ENCODE measurements at places on chromosomes 16 and 17. TPM values are rescaled to one million over a fixed set of nuclear protein-coding genes. Genes with fewer than 3 reads are reported as not detected.

DNA sequence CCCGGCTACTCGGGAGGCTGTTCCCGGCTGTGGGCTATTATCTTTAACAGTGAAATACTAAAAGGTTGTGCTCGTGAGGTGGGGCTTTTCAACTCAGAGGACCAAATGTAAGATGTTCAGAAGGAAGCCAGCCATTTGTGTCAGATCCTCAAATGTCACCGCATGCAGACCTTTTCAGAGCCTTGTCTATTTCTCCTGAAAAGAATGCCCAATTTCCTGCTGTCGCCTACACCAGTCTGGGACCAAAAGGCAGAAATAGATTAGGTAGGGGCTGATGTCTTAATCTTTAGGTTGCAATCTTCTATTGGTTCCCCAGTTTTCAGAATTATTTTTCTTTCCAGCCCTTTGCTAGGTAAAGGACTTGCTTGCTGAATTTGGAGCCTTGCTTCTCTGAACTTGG lies 8.9 kb upstream of the USP31 start:
- no peak overlapping the region for H3K4me3 ChIP-seq
- no peak overlapping the region for H3K27ac ChIP-seq
- DNase-seq, result no peak
- H3K4me1 ChIP-seq, result no peaks in the 10 kb centered on the region

DNA sequence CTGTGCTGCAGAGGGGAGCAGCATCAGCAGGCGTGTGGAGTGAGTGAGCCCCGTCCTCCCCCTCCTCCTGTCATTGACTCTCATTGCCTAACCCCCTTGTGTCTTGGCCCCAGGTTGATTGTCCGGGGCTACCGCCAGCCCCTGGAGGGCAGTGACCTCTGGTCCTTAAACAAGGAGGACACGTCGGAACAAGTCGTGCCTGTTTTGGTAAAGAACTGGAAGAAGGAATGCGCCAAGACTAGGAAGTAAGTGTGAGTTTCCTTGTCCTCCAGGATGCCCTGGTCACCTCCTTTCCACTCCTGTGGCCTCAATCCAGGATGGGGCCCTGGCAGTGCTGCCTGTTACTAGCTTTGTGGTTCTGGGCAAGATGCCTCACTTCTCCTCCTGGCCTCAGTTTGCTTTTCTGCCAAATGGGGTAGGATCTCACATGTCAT lies 87.0 kb downstream of the ABCC1 start:
- no peak overlapping the region for H3K27ac ChIP-seq
- peaks cover 47% of the 10 kb centered on the region for H3K36me3 ChIP-seq
- H3K4me1 ChIP-seq, result no peaks in the 10 kb centered on the region
- DNase-seq, result no peak
- H3K4me3 ChIP-seq, result no peak overlapping the region

DNA sequence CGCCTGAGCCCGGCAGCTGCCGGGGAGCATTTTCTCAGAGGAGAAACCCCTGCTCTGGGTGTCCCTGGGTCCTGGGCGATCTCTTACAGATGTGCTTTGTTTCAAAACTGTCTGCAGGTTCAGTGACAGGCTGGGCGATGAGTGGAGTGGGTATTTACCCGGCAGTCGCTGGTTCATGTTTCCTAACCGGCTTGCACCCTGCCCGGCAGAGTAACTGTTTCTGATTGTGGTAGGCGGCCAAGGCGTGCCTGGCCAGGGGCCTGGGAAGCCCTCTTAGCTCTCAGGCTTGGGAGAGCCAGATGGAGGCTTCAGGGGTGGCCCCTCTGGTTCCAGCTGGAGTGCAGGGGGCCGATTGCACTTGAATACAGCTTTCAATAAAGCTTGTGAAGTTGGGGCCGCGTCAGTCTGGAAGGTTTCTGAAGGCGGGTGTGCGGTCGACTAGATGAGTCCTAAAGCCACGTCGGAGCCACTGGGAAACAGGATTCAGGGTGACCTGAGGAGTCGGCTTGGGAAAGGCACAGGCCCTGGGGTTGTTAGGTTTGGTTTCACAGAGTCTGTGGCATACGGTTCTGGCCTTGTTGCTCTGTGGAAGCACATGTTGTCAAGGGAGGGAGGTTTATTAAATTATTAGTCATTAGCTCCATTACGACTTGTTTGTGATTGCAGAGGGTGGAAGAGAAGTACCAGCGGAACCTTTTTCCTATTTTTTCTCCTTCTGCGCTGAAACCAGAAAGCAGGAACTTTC lies 1.4 kb downstream of the BAIAP2 start:
- H3K27me3 ChIP-seq, result no peaks in the 10 kb centered on the region
- H3K4me3 ChIP-seq, result peak overlapping the region; percentile 71
- H3K27ac ChIP-seq, result no peak overlapping the region
- peaks cover 65% of the 10 kb centered on the region for H3K4me1 ChIP-seq
- no peaks in the 10 kb centered on the region for H3K36me3 ChIP-seq

DNA sequence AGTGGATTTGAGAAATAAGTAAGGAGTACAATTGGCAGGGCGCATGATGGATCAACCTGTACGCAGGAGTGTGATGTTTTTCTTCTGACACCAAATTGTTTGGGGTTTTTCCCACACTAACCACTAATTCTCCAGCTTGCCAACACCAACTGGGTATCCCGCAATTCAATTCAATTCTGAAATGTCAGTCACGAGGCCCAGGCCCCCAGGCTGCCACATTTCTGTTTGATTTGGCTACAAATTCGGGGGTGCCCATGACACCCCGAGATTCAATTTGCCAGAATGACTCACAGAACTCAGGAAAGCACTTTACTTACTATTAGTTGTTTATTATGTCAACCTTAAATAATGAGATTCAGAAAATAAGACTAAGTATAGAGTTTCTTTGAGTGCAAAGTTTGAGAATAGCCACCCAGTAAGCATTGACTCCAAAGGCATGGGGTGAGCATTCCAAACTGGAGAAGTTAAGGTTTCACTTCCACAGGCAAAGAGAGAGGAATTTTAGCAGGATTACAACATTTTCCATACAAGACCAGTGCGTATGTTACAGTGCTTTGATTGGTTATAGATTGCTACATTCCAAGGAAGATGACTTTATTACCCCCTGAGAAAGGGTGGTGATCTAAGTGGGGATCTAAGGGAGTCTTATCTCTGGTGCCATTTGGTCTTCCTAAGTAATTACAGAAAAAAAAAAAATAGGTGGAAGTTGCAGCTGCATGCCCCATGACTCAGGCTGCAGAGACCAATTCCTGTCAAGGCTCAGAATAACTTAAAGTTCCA lies 11.5 kb downstream of the SLC46A1 start:
- no peak for DNase-seq
- peaks cover 41% of the 10 kb centered on the region for H3K36me3 ChIP-seq
- H3K27ac ChIP-seq, result no peak overlapping the region
- no peaks in the 10 kb centered on the region for H3K27me3 ChIP-seq

DNA sequence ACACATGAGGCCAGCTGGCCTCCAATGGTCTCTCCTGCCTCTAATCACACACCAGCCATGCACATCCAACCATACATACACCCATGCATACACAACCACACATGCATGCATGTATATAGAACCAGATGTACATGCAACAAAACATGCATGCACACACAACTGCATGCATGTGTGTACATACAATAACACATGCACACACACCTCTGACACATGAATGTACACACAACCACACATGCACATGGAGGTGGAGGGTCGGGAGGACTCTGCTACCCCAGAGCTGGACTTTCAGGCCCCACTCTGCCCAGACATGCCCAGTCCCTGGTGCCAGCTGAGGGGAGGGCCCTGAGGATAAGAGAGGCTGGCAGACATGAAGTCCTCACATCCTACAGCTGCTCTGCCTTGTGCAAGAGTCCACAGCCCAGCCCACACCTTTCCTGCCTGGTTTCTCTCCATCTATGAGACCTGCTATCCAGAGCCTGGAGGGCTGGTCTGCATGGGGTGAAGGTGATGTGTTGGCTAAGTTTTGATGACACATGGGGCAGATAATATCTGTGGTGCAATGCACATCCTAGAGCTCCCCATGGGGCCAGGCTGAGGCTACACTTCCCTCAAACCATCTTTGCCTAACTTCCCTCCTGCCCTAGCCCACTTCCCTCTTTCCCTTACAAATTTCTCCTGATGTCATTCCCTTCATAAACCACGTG lies 50.9 kb upstream of the SDK2 start:
- no peak for DNase-seq
- H3K36me3 ChIP-seq, result no peaks in the 10 kb centered on the region
- H3K27ac ChIP-seq, result no peak overlapping the region
- no peak overlapping the region for H3K4me3 ChIP-seq
- no peaks in the 10 kb centered on the region for H3K27me3 ChIP-seq

- H3K36me3 ChIP-seq, result no peaks in the 10 kb centered on the region
- no peak overlapping the region for H3K4me3 ChIP-seq
- no peaks in the 10 kb centered on the region for H3K27me3 ChIP-seq
- H3K27ac ChIP-seq, result no peak overlapping the region
These were observed 28.5 kb downstream of the DNAH17 start for GRCh38 chr17:78548725-78549124.

SLFN11 gene
- 53.5 TPM for total RNA-seq

SLC35G3 gene
- not detected for total RNA-seq
